ENCODE measurements at places on chromosomes 3 and 15.
A peak's percentile ranks its signal among the peaks of the same experiment; 100 is the strongest.

DNA sequence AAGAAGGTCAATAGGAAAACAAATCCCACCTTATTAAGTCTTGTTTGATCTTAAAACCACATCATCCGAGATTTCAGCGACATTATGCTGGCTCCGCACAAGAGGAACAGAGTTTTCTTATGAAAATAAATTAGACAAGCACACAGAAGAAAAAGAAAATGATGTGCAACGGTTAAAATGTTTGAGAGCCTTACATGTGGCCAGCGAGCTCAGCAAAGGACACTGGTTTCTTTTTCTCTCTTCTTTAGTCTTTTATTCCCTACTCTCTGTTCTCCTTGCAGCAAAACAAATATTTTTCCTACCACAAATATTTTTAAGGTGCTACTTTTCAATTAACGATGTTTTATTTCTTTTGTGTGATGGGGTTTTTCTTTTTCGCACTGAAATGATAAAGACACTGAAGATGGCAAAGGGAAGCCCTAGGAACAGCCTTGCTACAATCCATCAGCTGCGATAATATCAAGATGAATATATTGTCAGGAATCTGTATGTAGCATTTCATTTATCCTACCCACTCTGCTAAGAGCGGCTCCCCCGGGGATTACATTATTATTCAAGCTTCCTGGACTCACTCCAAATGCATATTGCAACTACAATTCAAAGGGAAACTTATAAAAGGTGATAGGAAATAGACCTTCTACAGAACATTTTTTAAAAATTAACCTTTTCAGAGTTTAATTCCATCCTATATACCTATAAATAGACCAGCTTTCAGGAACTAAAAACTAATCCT, 72.9 kb downstream of the ANXA2 start:
- DNase-seq: no peak

DNA sequence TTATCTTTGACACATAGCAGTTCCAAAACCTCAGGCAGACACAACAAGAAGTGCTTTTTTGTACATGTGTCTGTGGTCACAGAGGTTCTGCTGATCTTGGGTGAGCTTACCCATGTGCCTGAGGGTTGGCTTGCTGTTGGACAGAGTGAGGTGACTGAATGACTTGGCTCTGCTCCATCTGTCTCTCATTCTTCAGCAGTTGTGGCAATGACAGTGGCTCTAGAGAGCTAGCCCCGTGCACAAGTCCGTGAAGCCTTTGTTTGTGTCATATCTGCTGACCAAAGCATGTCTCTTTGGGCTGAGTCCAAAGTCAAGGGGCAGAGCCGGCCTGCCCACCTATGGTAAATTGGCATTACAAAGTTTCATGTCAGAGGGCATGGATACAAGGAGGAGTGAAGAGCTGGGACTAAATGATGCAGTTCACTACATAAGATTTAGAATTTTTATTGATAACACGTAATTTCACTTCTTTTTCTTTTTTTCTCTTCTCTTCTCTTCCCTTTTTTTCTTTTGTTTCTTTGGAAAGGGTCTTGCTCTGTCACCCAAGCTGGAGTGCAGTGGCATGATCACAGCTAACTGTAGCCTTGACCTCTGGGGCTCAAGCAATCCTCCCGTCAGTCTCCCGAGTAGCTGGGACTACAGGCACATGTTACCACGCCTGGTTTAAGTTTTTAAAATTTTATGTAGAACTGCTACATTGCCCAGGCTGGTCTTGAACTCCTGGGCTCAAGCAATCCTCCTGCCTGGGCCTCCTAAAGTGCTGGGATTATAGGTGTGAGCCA, 77.9 kb downstream of the ITPR1 start:
- DNase-seq: no peak

DNA sequence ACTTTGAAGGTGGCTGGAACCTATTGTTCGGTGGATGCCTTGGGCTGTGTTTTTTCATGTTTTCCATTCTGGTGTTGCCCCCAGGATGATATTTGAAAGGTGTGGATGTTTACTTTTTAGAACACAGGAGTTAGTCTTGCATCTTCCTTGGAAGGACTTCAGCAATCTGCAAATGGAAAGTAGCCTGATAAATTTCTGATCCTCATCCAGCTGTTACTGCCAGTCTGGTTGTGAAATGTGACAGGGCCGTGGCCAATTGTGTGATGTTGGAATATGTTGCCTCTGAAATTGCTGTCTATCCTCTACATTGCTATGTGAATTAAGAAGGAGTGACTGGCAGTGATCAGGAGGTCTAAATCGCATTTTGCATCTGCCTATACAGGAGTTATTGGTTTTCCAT, 382.5 kb upstream of the C2CD4B start:
- no peak for DNase-seq

- DNase-seq: no peak
These were observed 25.7 kb downstream of the AMOTL2 start for GRCh38 chr3:134348524-134348923.

- DNase-seq: no peak
These were observed 79.4 kb downstream of the AAGAB start for GRCh38 chr15:67174864-67175573.

GRCh38 chr15:26374806-26375205, 398.1 kb downstream of the GABRB3 start:
- DNase-seq: no peak

- no peak for DNase-seq
These were observed 11.1 kb downstream of the RFTN1 start for GRCh38 chr3:16502347-16502908.

- DNase-seq: no peak
These were observed 187.0 kb upstream of the ATP10A start for GRCh38 chr15:26049900-26050657.

DNA sequence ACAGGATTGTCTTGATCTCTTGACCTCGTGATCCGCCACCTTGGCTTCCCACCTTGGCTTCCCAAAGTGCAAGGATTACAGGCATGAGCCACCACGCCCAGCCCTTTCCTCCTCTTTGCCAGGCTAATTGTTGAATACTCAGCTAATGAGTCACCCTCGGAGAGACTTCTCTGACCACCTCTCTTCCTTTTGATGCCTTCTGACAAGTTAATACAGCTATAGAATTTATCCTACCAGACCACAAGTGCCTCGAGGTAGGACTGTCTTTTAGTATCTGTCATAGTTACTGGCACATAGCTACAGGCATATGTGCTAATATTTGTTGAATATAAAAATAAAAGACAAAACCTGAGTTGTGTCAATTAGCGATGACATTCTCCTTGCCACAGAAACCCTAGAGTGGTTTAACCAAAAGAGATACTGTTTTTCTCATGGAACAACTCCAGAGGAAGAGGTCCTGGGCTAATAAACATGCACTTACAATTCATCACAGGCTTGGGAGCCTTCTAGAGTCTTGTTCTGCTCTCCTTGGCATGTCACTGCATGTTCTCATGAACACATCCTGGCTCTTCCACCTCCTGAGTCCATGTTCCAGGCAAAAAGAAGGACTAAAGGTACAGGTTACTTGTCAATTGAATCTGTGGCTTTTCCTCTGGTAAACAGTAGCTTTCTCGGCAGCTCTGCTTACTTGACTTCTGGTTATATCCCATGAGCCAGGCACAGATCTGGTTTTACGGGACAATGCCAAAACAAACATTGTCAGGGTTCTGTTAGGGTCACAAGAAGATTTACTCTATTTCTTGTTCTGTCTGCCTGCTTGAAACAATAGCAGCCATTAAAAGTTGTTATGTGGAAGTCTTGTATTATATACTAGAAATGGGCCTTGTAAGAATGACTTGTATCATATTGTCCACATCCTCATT, 332.3 kb downstream of the THSD4 start:
- no peak for DNase-seq

GRCh38 chr3:154123906-154124305, 2.7 kb downstream of the ARHGEF26 start:
- no peak for DNase-seq

DNA sequence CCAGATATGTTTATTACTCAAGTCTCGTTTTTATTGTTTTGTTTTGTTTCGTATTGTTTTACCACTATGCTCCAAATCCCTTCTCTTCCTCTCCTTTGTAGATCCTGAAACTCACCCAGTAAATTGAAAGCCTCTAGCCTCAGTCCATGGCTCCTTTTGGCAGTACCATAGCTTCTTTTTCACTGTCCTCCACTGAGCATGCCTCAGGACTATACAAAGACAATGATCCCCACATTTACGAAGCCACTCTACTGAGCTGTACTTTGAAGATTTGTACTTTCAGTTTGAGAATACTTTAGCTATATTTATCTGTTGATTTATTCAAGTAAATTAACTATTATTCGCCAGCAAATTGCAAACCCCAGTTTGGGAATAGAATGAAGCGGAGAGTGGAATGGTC, 159.1 kb upstream of the SLITRK3 start:
- no peak for DNase-seq

DNA sequence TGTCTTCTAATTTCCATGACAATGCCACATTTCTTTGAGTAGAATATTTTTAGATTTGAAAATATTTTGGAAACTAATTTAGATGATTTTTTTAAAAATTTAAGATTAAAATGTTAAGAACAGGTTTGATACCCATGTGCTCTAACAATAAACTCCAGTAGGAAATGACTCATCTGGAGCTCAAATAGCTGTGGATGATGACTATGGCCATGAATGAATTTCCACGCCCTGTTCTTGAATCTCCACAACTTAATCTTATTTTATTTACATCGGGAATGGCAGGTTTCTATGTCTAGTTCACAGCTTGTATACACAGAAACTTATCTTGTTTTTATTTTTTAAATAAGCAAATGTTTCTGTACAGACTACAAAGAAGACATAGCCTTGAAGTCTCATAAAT, 726.8 kb downstream of the NAALADL2 start:
- no peak for DNase-seq

GRCh38 chr3:132378846-132379245, 38.5 kb upstream of the DNAJC13 start:
- no peak for DNase-seq

GRCh38 chr3:48891606-48892005, 7.1 kb downstream of the SLC25A20 start:
- DNase-seq: no peak

DNA sequence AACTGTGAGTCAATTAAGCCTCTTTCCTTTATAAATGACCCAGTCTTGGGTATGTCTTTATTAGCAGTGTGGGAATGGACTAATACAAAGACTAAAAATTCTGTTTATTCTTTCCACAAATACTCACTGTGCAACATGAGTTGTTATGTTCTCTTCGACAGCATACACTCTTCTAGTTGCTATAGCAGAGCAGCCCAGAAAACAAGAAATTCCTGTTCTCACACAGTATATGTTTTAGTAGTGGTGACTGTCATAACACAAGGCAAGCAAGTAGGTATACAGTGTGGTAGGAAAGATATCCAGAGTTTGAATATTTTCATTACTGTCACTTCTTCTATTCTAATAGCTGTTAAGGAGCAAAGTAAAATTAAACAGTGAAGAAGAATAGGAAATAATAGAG, 453.3 kb downstream of the ROBO1 start:
- no peak for DNase-seq

GRCh38 chr3:197404030-197404429, 105.6 kb upstream of the DLG1 start:
- no peak for DNase-seq

GRCh38 chr3:60431599-60431958, 819.7 kb downstream of the FHIT start:
- DNase-seq: no peak

DNA sequence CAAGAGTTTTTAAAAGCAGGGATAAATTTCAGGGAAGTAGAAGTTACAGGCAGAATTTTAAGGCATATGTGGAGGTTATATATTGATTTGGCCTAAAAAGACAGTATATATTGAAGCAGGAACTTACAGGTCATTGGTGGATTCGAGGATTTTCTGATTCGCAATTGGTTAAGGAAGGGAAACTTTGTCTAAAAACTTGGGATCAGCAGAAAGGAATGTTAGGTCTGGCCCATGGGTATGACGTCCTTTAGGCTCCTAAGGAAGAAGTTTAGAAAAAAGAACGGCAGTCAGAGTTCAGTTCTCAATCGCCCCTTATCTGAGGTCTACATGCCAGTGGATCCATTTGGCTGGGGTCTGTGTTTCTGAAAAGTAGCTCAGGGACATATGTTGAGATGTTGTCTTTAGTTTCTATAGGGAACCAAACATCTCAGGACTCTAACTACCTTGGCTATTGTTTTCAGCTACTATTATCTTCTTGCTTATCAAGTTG, 33.2 kb upstream of the ACP3 start:
- DNase-seq: no peak

DNA sequence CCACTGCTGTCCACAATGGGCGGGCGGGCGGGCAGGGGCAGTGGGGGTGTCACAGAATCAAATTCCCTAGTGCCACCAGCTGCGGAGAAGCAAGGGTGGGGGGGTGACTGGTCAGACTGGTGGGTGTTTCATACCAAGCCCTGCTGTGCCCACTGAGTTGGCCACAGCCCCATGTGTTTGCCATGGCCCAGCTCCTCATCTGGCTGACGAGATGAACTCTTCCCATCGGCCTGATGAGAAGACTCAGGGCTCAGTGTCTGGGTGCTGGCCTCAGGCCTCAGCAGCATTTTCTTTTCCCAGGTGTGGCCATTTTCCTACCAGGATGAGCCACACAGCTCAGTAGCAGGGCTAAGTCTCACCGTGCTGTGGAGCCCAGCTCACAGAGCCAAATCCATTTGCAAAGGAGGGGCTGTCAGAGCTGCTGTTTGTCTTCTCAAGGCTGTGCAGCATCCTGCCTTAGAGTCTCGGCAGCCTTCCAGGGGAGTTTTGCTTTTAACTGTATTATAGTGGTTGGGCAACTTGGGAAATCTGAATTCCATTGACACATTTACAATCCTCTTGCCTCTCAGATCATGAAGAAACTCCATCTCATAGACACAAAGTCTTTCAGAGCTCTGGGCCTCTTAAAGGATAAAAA, 176.8 kb downstream of the ABHD5 start:
- DNase-seq: peak; percentile 80

DNA sequence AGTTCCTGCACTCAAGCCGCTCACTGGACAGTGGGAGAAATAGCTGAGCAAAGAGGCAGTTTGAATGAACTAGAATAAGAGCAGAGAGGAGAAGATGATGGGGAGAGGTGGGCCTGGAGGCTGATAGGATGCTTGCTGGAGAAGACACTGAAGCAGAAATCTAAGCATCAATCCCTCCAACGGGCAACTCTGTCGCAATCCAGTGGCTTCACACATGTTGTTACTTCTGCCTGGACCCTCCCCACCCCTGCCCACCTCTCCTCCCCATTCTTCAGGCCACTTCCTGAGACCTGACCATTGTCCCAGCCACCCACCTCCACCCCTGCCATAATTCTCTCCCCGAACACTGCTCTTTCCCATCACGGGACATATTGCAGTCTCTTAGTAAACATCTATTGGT, 76.0 kb downstream of the SRGAP3 start:
- no peak for DNase-seq

- DNase-seq: no peak
These were observed 234.8 kb downstream of the NR2F2 start for GRCh38 chr15:96565266-96565665.
